Activated CD4-positive, alpha-beta T cell treated with anti-CD3 and anti-CD28 coated beads, Interleukin-2, amount 10 ng/mL, durations not matched to agents 24 days and 14 days (primary cell): ENCODE measurements at places on chromosomes 12 and 14. TPM values are rescaled to one million over a fixed set of nuclear protein-coding genes. Genes with fewer than 3 reads are reported as not detected.

Gene KLRC4
- total RNA-seq: not detected in 2 replicates

Gene NRXN3
- total RNA-seq: not detected in 2 replicates

Gene SMOC1
- not detected in 2 replicates for total RNA-seq

- no peak overlapping the region for H3K27ac ChIP-seq
- H3K27me3 ChIP-seq: no peaks in the 10 kb centered on the region
- no peak overlapping the region for H3K4me3 ChIP-seq
- no peak for DNase-seq
- H3K36me3 ChIP-seq: no peaks in the 10 kb centered on the region
These were observed 46.7 kb upstream of the ALG10B start for GRCh38 chr12:38269897-38270296.

DNA sequence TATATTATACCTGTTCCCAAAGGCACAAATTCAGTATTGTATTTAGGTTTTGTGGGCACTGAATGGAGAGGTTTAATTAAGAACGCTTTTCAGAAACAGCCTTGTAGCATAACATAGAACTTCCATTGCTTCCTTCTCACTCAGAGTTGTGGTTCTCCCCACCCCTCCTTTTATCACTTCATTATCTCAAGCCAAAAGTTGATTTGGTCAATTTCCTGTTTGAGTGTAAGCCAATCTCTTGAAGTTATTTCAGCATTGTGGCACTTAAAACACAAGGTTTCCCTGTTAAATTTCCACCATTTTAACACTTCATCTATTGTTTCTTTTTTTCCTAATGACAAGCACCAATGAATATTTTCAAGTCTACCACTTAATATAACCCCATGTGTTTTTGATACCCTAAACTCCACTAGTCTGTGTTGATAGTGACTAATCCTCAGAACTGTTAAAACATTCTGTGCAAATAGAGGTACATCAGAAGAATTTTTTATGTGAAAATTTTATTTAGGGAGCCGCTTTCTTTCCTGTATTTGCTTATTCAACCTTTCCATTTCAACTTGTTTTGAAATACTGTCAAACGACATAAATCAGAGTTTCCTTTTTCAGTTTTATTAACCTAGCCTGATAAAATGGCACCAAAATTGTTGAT lies 340.1 kb downstream of the BCAT1 start:
- H3K27ac ChIP-seq: no peak overlapping the region
- H3K4me3 ChIP-seq: no peak overlapping the region
- H3K4me1 ChIP-seq: no peaks in the 10 kb centered on the region
- no peaks in the 10 kb centered on the region for H3K36me3 ChIP-seq

GRCh38 chr14:63852271-63852816 lies 460 bp upstream of the SYNE2 start:
- peaks cover 9% of the 10 kb centered on the region for H3K36me3 ChIP-seq
- peak overlapping the region; percentile 96 for H3K4me3 ChIP-seq
- H3K4me1 ChIP-seq: peaks cover 31% of the 10 kb centered on the region
- peaks cover 14% of the 10 kb centered on the region for H3K27me3 ChIP-seq

GRCh38 chr12:87661786-87662377 lies 367.3 kb downstream of the C12orf50 start:
- H3K4me3 ChIP-seq: no peak overlapping the region
- no peaks in the 10 kb centered on the region for H3K27me3 ChIP-seq
- H3K36me3 ChIP-seq: no peaks in the 10 kb centered on the region
- H3K27ac ChIP-seq: no peak overlapping the region
- peaks cover 2% of the 10 kb centered on the region for H3K4me1 ChIP-seq
- no peak for DNase-seq

DNA sequence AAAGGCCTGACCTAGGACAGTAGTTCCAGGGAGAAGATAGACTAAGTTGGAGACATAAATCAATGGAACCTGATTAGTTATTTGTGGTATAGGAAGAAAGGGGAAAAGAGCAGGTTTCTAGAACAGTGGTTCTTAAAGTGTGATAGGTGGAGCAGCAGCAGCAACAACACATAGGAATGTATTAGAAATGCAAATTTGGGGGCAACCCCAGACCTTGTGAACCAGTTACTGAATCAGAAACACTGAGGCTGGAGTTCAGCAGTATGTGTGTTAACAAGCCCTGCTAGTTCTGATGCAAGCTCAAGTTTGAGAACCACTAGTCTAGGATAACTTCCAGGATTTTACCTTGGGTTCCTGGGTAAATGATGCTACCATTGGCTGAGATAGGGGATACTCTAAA lies 308.7 kb downstream of the EMP1 start:
- no peak overlapping the region for H3K4me3 ChIP-seq
- H3K4me1 ChIP-seq: no peaks in the 10 kb centered on the region
- no peaks in the 10 kb centered on the region for H3K27me3 ChIP-seq

GRCh38 chr12:75641031-75641780 lies 129.8 kb upstream of the KRR1 start:
- H3K27ac ChIP-seq: peak overlapping the region; percentile 79
- peak; percentile 78 for DNase-seq
- peak overlapping the region; percentile 1 for H3K4me3 ChIP-seq
- H3K27me3 ChIP-seq: no peaks in the 10 kb centered on the region
- no peaks in the 10 kb centered on the region for H3K36me3 ChIP-seq
